ENCODE measurements at places on chromosomes 13 and 19. TPM values are rescaled to one million over a fixed set of nuclear protein-coding genes. Genes with fewer than 3 reads are reported as not detected.
A peak's percentile ranks its signal among the peaks of the same experiment; 100 is the strongest.

GRCh38 chr19:31350693-31351055 is 1.4 kb upstream of the TSHZ3 start:
- DNase-seq = peak; percentile 47

GRCh38 chr19:55494172-55494761 is 6.0 kb downstream of the SSC5D start:
- DNase-seq = no peak

HIPK4 gene
- polyA plus RNA-seq = not detected

ZNF582 gene
- polyA plus RNA-seq = 8.8 TPM

DNA sequence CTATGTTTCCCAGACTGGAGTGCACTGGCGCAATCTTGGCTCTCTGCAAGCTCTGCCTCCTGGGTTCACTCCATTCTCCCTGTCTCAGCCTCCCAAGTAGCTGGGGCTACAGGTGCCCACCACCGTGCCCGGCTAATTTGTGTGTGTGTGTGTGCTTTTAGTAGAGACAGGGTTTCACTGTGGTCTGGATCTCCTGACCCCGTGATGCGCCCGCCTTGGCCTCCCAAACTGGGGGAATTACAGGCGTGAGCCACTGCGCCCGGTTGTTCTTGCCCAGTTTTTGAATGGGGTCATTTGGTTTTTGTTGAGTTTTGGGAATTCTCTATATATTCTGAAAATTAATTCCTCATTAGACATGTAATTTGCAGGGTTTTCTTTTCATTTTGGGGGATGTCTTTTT is 238.4 kb upstream of the PRR20A start:
- DNase-seq = no peak

DNA sequence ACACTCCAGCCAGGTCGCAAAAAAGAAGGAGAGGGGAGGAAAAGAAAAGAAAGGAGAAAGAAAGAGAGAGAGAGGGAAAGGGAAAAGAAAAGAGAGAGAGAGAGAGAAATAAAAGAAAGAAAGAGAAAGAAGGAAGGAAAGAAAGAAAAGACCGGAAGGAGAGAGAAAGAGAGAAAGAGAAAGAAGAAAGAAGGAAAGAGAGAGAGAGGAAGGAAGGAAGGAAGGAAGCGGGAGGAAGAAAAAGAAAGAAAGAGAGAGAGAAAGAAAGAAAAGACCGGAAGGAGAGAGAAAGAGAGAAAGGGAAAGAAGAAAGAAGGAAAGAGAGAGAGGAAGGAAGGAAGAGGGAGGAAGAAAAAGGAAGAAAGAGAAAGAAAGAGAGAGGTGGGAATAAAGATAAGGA is 320.8 kb downstream of the SHISA2 start:
- DNase-seq = no peak

- DNase-seq = no peak
Measured at GRCh38 chr19:4913996-4914735, 4.9 kb downstream of the UHRF1 start.

DNA sequence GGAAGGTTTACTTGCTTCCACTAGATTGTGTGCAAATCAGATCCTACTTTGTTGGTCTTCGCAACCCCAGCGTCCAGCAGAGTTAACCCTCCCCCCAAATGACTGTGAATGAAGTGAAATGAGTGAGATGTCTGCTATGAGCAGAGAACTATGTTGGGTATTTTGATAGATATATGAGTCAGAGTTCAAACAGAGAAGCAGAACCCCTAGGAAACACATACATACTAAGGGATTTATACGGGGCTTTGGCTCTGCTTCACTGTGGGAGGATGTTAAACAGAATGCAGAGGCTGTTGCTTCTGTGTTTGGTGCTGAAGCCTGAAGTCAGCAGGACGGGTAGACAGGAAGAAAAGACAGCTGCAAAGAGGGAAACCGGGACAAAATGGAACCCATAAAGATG is 197.0 kb downstream of the MZT1 start:
- DNase-seq = no peak

KCTD4 gene
- not detected for polyA plus RNA-seq

DNA sequence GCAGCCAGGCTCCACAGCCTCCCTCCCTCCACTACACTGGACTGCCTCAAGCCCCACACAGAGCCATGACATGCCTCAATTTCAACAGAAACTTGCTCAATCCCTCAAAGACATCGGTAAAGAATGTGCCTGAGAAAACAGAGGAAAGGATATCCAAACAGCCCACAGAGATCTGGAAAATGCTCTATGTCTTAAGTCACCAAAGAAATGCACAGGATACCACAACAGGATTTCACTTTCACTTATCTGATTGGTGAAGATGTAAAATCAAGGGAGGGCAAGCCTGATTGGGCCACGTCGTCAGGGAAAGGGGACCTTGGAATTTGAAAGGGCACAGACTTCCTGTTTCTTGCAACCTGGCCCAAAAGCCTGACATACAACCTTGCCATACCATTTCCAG is 14.2 kb downstream of the CACNA1A start:
- DNase-seq = no peak

GRCh38 chr19:13078897-13079541 is 23.6 kb downstream of the LYL1 start:
- no peak for DNase-seq

All from adrenal gland (tissue), 19 donors.